CD8-positive, alpha-beta memory T cell (primary cell): ENCODE measurements at places on chromosomes 1 and 21.

DNA sequence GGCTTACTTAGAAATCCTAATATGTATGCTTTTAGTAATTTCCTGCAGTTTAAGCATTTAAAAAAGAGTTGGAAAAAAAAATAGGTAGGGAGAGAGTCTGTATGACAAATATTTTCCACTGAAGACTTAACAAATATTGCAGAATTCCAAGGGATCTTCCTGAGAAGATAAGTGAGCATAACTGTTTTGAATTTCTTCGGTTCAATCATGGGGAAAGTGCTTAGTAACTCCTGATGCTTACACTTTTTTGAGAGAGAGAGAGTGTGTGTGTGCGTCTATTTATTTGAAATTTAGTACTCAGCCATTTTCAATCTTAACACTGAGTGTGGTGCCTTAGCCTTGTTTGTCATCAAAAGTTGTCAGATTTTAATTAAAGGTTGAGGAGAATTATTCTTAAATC, 18.5 kb downstream of the SON start:
- no peak for DNase-seq

DNA sequence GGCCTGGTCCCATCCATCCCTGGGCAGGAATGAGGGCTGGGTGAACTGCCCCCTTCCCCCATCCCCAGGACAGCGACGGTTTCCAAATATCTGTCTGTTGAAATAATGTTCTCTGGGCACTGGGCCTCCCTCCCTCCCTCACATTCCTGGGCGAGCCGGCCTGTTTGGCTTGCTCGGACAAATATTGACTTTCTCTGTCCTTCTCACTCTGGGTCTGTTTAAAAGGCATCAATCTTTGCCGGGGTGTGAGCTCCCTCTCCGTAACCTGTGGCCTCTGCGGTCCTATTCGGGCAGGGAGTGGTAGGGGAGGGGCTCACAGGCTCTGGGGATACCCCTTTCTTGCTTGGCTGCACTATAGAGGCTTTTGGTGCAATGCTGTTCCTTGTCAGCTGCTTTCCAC, 40.2 kb downstream of the FOXD2 start:
- DNase-seq, result no peak

DNA sequence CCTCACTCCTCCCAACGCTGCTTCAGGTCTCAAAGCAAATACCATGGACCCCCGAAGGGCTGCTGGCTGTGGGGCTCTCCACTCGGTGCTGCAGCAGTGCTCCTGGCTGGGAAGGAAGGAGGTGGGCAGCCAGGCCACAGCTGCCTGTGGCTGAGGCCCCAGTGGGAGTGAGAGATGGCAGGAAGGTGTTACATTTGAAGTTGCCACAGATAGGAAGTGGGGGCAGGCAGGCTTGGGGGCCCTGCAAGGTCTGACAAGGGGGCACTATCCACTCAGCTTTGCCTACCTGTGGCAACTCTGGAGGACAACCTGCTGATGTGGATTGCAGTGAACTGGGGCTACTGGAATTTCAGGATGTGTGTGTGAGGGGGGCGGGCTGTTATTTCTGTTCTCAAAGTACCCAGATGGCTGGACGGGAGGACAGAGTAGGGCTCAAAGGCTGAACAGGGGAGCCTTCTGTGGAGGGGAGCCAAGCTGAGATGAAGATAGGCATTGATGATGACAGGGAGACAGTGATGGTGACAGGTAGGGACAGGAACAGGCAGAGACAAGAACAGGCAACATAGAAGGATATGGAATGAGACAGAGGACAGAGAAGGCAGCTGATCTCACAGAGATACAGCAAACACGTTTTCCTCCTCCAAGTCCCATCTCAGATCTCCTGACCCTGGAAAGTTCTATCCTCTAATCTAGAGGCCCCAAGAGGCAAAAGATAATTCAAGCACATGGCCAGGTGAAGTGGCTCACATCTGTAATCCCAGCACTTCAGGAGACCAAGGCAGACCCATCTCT, 1.8 kb downstream of the ZNF683 start:
- peak; percentile 55 for DNase-seq

- no peak for DNase-seq
These were observed 156.6 kb upstream of the RAB4A start for GRCh38 chr1:229114315-229114714.

- no peak for DNase-seq
These were observed 55.2 kb upstream of the ANGPTL1 start for GRCh38 chr1:178926046-178926445.

- no peak for DNase-seq
These were observed 42.2 kb downstream of the SLC37A1 start for GRCh38 chr21:42555756-42556438.

- DNase-seq, result no peak
These were observed 3.7 kb downstream of the PADI6 start for GRCh38 chr1:17375651-17376050.

DNA sequence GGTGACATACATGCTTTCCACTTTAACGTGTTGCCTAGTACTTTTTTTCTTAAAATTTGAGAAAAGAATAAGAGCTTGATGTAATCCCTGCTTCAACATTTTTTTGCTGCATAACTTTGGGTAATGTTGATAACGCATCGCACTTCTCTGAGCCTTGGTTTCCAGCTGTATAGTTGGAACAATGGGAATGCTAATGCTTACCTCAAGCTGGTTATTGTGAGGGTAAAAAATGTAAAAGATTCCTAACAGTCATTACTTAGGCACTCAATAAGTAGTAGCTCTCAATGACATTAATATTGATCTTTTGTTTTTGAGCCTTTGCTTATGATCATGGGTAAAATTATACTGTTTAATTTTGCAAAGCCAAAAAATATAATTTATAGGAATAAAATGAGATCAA, 683.3 kb upstream of the CXADR start:
- no peak for DNase-seq

DNA sequence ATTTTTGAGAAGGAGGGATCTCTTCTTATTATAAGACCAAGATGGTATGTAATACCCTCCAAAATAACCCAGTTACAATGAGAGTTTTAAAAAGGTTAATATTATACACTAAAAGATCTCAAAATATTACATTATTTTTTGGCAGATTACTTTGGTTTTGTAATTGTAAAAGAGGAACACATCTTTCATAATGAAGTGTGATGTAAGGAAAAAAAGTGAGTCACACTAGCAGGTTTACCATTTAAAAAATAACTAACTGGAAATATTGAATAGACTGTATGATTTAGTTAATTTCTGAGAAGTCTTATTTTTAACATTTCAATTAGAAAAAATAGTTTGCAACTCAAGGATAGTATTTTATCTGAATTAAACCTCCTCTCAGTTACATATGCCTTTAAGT, 1.1 kb downstream of the F5 start:
- DNase-seq, result no peak

DNA sequence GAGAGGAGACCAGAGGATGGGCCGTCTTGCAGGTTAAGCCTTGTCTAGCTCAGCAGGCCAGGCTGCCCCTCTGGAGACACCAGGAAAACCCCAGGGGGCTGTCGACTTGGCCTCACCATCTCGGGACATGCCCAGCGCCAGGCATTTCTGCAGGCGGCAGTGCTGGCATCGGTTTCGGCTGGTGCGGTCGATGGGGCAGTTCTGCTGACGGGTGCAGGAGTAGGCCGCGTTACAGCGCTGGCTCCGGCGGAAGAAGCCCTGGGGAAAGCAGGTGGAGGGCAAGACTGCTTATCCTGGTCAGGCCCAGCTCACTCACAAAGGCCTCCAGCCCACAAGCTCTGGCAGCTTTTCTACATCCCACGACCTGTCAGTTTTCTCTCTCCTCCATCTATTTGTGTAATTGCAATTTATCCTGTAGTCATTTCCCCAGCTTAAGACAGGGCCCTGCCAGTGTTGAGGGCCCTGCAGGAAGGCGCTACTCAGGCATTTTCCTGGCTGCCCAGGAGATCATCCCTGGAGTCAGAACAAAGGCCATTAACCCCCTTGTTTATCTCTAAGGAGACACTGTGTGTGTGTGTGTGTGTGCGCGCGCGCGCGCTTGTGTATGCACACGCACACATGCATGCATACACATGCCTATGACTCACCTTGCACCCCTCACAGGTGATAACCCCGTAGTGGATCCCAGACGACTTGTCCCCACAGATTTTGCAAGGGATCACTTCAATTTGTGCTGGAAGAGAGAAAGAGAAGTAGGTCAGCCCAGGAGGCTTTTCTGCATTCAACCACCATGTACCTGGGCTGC, 11.5 kb upstream of the LINGO4 start:
- no peak for DNase-seq

DNA sequence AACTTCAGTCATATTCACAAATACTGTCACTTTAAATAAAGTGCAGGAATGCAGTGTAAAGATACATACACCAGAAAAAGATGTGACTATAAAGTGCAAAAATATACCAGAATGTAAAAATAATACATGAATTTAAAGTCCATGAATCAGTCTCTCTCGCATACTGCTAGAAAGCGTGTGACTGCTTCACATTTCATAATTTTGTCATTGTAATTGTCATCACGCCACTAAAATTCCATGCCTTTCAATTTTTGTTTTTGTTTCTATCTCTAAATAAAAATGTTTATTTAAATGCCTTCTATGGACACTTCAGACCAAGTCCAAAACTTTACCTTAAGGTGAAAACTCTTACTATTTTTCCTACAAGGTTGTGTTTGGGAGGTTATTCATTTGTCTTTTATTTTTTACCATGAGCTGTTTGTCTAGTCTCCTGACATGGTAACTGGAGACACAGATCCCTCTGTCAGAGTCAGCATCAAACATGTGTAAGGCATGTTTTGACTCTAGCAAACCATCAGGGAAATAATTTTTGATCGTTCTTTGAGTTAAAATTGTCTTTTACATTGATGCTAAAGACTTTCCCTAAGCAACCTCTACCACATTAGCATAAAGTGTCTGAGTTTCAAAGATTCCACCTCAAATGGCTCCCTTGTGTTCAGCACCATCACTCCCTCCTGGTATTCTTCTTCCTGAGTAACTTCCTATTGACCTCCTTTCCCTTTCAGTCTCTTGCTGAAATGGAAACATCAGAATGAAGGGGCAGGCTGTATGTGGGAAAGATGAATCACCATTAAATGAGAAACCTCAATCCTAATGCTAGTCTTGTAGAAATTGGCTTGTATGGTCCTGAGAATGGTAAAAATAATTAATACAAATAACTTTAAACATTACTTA, 14.0 kb upstream of the AIM2 start:
- DNase-seq, result no peak

DNA sequence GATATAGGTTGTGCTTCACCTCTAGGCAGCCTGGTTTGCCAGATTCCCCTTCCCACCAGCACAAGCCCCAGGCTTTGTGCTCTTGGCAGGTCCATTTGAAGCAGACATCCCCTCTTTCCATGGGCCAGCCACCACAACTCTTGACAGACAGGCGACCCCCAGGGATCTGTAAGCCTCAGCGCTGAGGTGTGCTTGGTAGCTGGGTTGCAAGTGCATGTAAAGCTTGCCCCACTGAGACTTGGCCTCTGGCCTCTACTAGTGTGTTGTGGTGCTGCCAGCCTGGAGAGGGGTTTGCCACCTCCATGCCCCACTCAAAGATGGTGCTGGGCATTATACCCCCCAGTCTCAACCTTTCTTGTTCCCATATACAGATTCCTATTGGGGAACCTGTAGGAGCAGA, 103.9 kb downstream of the HMCN1 start:
- no peak for DNase-seq

GRCh38 chr1:189513091-189513490, 964.6 kb downstream of the BRINP3 start:
- DNase-seq, result no peak

- no peak for DNase-seq
These were observed 185.8 kb downstream of the PCP4 start for GRCh38 chr21:40053007-40053406.

DNA sequence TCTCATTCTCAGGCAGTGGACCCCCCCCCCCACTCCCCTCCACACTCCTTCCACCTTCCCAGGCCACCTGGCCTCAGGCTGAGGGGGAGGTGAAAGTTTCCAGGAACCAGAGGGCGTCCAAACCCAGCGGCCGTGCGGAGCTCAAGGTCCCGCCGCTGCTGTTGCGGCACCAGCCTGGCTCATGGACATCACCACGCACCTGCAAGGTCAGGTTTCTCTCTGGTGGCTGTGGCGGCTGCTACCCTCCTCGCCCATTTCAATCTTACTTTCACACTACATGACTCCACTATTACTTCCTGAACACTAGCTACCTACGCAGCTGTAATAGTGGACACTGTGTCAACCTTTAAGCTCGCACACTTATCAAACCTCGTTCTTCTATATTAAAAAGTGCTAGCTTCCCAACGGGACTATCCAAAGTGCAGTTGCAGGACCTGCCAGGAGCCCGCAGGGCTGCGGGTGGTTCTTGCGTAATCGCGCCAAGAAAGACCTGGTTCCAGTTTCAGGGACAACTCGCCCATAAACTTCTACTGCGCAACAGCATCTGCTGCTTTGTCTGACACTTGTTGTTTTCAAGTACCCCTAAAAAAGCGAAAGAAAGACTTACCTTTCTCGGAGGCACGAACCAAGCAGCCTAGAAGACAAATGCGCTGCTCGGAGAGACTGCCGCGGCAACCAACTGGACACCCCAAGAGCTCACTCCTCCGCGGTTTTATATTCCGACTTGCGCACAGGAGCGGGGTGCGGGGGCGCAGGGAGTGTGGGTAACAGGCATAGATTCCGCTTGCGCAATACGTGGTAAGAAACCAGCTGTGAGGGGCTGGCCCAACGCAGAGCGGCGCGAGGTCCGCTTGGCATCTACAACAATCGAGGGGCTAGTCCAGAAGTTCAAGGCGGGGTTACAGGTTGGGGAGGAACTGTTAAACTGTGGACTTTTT, at the start of gene DIRAS3:
TSS of gene DIRAS3 (minus strand) at position 687 of the 938 bp plus-strand sequence. CDS start 3,330 bp downstream, outside the sequence.
- no peak for DNase-seq

GRCh38 chr1:34787461-34788420, 5.1 kb upstream of the GJA4 start:
- DNase-seq, result no peak

DNA sequence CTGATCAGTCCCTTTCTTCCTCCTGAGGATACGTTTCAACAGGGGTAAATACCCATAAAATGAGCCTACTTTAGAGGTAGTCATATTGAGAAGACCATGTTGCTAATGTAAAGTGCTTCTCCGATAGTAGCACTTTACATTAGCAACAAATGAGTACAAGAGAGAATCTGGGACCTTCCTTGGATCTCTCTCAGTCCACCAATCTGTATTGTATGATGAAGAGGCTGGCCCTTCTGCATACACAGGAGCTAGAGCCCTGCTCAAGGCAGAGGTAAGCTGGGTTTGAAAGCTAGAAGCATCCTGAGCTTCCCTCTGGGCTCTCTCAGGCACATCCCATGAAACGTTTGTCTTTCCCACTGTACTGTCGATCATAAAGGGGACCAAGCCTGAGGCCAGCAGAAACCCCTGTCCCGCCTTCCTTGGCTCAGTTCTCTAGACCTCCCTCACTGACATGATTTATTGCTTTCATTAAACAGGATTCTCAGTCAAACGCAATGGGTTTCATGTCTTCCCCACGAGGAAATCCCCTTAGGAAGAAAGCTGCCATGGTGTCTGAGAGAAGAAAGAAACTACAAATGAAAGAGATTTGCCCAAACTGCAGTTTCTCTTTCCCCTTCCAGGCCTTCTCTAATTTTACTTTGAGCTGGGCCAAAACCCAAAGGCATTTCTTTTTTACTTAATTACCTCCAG, 62.8 kb upstream of the BCAR3 start:
- DNase-seq, result no peak
